OCI-M1 (cell line): ENCODE measurements at places on chromosomes 4 and X.
A peak's percentile ranks its signal among the peaks of the same experiment; 100 is the strongest.

DNA sequence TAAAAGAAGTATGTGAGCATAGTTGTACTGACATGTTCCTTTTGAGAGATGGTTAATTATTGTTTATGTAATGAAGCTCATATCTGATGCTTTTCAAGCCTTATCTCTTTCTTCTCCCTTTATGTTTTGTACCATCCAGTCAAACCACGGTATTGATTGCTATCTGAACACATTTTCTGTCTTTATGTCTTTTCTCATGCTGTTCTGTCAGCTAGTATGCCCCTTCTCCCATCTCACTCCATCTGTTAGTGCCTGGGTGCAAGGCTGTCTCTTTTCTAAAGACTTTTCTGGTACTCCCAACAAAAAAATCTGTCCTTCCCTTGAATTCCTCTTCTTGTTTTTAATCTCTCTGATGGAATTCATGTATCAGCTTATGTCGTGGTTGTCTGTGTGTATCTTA, 883.8 kb upstream of the IGFBP7 start:
- no peak for DNase-seq

- DNase-seq, result no peak
Observed at GRCh38 chr4:654503-654845, 19.6 kb downstream of the ATP5ME start.

DNA sequence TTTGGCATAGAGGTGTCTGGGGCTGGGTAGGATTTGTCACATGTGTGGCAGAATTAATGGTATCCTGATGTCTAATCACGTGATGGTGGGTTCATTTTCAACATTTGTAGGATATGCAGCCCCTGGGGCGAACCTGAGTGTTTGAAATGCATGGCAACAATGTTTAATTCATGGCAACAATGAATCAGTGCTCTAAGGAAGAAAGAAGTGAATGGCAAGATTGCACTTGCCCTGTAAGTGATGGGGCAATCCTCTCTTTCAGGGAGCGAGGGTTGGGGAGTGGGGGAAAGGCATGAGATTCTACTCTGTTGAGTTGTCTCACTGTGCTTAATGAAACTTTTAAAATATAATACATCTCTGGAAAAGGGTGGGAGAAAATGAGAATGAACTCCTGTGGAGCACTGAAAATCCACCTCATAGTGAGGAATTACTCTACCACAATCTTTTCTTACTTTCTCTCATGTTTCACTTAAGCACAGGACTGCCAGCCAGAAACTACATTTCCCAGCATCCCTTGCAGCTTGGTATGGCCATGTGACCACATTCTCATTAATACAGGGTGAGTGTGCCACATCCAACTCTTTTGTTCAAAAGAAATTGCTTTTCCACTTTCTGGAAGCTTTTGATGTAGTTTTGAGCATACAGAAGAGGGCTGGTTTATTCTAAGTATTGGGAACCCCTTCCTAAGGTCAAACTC, 64.0 kb upstream of the PGM2 start:
- DNase-seq, result peak; percentile 87

DNA sequence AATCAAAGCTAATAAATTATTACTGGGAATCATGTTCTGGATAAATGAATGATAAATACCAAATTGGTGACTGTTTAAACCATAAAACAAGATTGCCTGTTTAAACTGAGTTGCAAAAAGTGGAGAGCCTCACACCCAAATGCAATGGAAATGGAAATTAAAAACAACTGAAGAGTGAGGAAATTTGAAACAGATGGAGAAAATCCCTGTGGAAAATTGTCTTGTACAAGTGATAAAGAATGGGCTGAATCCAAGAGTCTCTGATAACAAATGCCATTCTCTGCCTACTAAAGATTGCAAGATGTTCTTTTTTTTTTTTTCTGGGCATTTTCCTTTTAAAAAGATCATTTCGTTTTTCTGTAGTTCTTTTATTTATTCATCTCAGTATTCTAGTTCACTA, 426.3 kb downstream of the NLGN4X start:
- DNase-seq, result no peak

DNA sequence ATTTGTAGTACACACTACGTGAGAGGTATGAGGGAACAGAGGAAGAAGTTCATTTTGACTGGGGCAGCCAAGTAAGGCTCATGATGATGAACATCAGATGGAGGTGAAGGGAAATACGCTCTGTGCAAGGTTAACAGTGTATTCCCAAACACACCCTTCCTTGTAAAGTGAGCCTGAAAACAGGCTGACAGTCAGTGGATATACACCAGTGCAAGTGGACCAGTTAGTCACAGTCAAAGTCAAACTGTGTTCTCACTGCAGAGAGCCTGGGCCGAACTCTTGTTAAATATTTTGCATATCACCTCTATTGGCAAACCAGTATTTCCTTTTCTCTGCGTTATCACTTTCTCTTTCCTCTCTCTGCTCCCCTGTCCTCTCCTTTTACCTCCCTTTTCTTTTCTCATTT, 23.4 kb upstream of the RHOH start:
- DNase-seq, result peak; percentile 16

GRCh38 chr4:168021666-168022065, 70.7 kb upstream of the ANXA10 start:
- DNase-seq, result no peak

- no peak for DNase-seq
Observed at GRCh38 chr4:80931631-80932081, 98.9 kb upstream of the BMP3 start.
